ENCODE measurements at places on chromosomes 12 and 14.

DNA sequence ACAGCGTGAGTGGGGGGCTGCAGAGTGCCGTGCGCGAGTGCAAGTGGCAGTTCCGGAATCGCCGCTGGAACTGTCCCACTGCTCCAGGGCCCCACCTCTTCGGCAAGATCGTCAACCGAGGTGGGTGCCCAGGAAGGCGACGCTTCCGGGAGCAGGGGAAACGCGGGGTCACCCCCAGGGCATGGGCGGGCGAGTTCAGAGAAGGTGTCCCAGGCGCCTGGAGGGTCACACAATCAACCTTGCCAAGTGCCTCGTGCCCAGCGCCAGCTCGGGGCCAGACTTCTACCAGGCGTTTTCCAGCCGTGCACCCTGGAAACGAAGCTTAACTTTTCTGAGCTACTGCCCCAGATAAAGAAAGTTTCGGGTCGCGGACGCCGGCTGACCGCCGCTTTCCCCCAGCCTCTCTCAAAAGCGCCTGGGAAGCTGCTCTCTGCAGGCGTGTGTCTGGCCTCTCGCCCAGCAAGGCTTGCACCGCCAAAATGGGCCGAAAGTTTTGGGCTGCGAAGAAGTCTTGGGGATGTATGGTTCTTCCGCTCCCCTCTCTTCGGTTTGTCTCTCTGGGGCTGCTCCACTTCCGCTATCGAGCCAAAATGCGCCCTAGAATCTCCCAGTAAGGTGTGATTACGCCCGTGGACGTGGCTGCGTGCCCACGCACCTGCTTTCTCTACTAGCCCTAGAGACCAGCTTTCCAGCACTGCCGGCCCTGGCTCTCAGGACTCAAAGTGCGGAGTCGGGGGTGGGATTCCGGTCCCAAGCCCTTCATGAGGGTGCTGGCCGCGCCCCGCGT is 1.7 kb downstream of the WNT1 start:
- no peak for DNase-seq

DNA sequence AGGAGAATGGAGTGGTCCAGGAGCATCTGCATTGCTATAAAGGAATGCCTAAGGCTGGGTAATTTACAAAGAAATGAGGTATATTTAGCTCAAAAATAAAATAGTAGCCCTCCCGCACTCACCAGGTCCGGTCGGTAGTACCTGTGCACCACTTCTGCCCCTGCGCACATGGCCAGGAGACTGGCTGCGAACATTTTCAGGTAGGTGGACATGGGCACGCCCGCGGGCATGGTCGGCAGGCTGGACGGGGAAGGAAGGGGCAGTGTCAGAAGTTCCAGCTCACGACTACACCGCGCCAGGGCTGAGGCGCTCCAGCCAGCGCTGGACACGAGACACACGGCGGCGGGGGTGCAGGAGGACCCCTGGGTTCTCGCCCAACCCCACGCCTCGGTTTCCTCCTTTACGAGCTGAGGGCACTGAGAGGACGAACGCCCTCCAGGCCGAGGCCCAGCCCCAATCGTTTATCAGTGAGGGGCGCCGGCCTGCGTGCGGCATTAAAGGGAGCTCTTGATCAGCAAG is 9.1 kb upstream of the TDG start:
- no peak for DNase-seq

- no peak for DNase-seq
Measured at GRCh38 chr12:105954951-105955931, 183.5 kb downstream of the NUAK1 start.

DNA sequence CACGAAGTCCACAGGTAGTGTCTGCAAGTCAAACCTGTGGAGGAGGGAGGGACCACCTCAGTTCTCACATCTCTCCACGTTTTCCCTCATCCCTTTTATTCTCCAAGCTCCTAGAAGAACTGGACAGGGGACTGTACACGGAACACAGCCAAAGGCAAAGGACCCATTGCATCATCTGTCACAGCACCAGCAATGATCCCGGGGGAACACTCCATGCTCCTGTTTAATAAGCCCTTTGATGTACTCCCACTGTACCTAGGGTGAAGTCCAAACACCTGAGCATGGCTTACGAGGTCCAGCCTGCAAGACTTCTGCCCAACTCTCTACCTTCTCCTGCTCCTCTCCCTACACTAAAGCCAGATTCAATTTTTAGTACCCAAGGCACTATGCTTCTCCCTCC is 26.5 kb downstream of the PRPF40B start:
- no peak for DNase-seq

GRCh38 chr14:102554821-102555819 is 37.3 kb upstream of the RCOR1 start:
- DNase-seq = no peak

DNA sequence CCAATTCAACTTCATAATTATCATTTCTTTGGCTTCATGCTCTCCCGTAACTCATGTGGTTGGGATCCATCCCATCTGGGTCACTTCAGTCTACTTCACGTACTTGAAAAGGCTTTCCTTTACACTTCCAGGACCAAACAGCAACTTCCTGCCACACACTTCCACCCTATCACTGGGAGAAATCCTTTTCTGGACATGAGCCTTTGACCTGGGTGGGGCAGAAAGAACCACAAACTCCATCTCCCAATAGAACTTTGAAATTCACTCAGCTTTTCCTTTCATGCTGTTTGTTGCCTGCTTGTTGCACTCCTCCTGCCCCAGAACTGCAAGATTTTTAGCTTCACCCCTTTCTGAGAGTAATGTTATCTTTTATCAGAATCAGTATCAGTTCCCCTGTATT is 18.4 kb upstream of the GALNT16 start:
- DNase-seq = no peak
